Myocyte (in vitro differentiated cells): ENCODE measurements at places on chromosomes 1 and 21. TPM values are rescaled to one million over a fixed set of nuclear protein-coding genes. Genes with fewer than 3 reads are reported as not detected.

GRCh38 chr1:6001992-6002576 is 9.9 kb upstream of the NPHP4 start:
- peak; percentile 71 for DNase-seq

DNA sequence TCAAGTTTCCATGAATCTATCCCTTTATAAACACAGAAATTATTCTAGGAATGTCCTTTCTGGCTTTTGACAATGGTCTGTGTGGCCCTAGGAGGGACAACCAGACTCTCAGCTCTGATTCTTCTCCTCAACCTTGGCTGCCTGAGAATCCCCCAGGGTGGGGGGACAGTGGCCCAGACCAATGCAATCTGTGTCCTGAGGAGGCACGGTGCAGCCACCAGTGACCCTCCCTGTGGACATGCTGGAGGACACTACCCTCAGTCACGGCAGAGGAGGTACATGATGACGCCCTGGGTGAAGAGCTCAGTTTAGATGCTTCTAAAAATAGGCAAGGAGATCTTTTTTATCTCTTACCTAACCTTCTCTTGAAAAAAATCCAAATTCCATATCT is 91.7 kb downstream of the PGBD5 start:
- peak; percentile 16 for DNase-seq

DNA sequence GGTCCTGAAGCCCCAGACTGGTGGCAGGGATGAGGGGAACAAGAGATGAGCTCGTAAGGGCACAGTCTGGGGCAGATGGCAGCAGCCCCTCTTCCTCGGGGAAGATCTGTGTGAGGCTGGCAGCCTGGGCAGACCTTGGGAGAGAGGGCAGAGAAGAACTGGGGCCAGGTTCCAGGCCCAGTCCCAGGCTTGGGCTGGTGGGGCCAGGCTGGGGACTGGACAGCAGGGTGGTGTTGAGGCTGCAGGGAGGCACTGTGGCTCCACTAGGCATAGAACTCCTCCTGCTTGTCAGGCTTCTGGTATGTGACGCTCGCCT is 35.7 kb downstream of the SDC3 start:
- DNase-seq, result no peak

BMP8B gene
- 4.1 and 5.0 TPM in 2 replicates for total RNA-seq

- DNase-seq, result no peak
Measured at GRCh38 chr1:28371010-28371377, 1.5 kb downstream of the PHACTR4 start.

GRCh38 chr21:38709876-38710275 is 95.9 kb upstream of the ETS2 start:
- DNase-seq, result no peak

PDC gene
- not detected in 2 replicates for total RNA-seq

C1orf141 gene
- not detected in 2 replicates for total RNA-seq

GRCh38 chr1:24263211-24263610 is 55.9 kb upstream of the GRHL3 start:
- DNase-seq, result no peak

KANK4 gene
- 0.21 and 0.78 TPM in 2 replicates for total RNA-seq

- DNase-seq, result no peak
Measured at GRCh38 chr1:19046972-19047731, 90.7 kb upstream of the IFFO2 start.

GRCh38 chr1:248194117-248194516 is 2.9 kb upstream of the OR2M3 start:
- no peak for DNase-seq

DNA sequence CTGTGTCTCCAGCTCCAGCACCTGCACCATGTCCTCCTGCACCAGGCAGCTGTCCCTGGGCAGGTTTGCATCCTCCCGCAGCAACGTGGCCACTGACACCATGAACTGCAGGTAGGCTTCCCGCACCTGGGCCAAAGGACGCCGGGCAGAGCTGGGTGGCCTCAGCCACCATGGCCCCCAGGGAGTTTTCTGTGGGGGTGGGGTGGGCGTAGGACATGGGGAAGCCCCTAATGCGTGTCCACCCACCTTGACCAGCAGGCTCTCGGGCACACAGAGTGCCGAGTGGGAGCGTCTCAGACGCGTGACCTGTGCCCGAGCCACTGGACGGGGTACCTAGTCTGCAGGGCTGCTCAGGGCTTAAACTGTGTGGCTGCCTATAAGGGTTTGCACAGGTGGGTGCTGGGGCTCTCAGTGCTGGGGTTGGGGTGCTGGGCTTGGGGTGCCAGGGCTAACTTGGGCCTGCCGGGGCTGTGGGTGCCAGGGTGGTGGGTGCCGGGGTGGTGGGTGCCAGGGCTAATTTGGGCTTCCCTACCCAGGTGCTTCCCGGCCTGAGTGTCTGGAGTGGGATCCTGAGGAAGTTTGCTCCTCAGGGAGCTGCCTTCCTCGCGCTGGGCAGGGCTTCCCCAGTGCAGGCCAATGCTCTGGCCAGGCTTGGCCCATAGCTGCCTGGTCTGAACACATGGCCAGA is 17.7 kb downstream of the PRXL2B start:
- DNase-seq, result no peak

DNA sequence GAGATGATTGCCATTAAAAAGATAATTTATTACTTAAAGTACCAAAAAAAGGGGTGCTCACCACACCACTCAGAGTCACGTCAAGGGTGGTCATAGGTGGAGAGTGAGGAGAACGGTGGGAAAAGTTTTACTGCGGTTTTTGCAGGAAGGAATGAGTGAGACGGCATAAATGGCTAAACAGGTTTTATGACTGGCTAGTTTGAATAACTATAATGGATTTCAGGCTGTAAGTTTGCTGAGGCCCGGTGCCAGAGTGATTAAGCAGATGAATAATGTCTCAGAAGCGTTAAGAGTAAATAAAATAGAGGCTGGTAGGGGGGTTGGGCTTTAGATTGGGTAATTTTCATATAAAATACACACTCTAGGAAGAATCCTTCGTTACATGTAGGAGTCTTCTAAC is 1337.8 kb downstream of the AMY1C start:
- no peak for DNase-seq

DNA sequence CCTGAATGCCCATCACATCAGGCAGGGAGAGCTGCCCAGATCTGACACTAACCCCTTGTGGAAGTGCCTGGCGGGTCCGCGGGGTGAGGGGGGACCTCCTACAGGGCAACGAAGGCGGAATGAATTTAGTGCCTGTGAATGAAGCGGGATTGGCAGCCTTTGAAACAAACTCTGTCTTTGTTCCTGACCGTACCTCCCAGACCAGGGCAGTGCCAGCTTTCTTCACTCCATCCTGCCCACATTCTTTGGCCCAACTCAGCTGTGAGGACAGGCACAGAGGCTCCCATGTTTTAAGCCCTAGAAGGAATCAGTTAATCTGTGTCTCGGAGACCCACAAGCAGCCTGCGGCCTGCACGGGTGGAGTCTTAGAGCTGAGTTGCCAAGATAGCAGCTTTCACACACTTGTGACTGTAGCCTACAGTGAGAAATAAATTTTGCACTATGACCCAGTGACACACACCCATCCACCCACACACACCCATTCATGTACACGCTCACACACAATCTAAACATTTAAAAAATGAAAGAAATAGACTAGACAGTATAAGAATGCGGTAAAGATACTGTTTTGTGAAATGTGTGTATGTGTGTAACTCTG is 60.1 kb upstream of the USP24 start:
- DNase-seq, result no peak
